ENCODE measurements at places on chromosomes 2 and 18.

DNA sequence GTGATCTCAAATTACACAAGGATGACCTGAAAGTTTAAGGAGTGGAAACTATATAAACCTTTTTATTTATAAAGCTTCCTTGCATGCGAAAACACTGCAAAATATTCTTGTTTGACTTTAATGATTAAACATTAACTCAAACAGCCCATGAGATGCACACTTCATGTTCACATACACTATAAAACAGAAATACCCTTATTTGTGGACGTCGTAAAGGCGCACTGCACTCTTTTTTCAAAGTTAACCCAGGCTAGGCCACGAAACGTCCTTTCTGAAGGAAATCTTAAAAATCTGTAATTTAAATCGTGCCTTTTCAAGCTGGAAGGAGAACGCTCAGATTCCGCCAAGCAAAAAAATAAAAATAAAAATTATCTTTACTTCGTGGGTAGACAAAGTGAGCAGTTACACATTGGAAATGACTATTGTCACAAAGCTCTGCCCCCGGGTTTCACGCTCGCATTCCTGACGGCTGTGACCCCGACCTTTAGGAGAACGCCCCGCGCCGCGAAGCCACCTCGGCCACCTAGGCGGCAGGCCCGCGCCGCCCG is 728 bp downstream of the FAM168B start:
- no peak for DNase-seq

GRCh38 chr2:173511942-173512341 is 157.3 kb downstream of the CDCA7 start:
- no peak for DNase-seq

DNA sequence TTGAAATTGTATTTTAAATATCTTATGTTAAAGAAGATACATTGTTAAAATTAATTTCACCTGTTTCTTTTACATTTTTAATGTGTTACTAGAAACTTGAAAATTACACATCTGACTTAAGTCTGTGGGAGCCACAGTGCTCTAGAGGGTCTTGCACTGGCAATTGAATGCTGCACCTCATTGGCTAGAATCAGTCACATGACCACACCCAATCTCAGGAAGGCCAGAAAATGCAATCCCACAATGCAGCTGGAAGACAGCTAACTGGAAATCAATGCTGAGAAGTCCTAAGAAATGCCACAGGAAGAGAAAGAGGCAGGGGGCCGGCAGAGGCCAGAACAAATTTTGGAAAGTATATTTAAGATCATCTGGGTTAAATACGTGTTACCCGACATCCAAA is 189.2 kb upstream of the POU3F3 start:
- no peak for DNase-seq

DNA sequence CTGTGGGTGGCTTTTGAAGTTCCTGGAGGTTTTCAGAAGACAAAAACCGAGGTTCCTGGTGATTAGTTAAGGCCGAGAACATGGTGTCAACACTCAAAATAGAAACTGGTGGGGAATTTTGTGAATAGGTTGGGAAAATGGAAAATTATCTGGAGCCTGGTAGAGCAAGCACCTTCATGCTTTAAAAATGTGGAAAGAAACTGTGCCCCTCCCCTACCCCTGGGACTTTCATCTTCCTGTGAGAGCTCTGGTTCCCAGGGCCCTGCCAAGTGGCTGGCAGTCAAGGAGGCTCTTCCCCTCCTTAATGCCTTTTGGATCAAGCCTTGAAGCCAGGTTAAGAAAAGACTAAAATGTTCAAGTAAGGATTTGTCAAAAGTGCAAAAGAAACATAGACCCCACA is 1.9 kb upstream of the CRACDL start:
- no peak for DNase-seq

DNA sequence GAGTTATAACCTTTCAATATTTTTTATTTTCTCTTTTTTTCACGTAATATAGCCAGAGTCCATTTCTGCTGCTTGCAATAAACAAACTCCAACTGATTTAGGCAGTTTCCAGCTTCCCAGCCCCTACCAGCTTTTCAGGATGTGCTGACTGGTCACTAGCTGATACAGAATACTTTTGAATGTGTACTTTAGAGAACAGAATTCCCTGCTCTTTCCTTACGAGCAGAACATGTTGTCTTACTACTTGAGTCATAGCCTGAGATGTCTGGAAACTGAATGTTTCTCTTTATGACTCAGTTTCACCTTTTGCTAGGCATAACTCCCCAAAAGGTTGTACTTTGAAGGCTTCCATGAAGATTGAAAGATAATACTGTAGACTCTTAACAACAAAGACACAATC is 44.5 kb upstream of the KCNE4 start:
- DNase-seq = no peak

- DNase-seq = no peak
Measured at GRCh38 chr2:24022324-24022974, 12.6 kb downstream of the MFSD2B start.

GRCh38 chr2:41294331-41294730 is 753.5 kb upstream of the PKDCC start:
- DNase-seq = no peak

Data from AG08395 (cell line).